ENCODE measurements at places on chromosomes 5 and 9.

- no peak for DNase-seq
These were observed 187.5 kb upstream of the NR4A3 start for GRCh38 chr9:99634186-99634585.

DNA sequence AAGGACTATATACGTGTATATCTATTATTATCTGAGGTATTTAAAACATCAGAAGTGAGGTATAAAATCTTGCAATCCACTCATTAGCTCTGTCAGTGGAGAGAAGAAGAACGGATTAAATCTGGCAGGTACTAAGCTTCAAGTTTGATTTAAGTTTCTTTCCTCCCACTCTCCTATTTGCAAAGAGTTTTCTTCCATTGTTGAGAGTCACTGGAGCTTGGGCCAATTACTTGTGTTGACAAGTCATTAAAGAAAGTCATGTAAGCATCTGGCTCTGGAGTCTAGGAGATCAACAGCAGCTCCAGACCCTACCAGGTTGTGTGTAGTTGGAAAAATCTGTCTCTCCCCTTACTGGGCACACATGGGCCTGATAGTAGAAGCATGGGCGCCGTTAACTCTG is 476.8 kb upstream of the SMARCA2 start:
- no peak for DNase-seq

- no peak for DNase-seq
These were observed 42.9 kb upstream of the PJA2 start for GRCh38 chr5:109452661-109453060.

GRCh38 chr9:4936277-4936676 is 48.8 kb upstream of the JAK2 start:
- DNase-seq, result no peak

- DNase-seq, result no peak
These were observed 90.8 kb downstream of the TLE4 start for GRCh38 chr9:79662537-79662956.

- DNase-seq, result no peak
These were observed 47.0 kb upstream of the CHD1 start for GRCh38 chr5:98975682-98976407.

DNA sequence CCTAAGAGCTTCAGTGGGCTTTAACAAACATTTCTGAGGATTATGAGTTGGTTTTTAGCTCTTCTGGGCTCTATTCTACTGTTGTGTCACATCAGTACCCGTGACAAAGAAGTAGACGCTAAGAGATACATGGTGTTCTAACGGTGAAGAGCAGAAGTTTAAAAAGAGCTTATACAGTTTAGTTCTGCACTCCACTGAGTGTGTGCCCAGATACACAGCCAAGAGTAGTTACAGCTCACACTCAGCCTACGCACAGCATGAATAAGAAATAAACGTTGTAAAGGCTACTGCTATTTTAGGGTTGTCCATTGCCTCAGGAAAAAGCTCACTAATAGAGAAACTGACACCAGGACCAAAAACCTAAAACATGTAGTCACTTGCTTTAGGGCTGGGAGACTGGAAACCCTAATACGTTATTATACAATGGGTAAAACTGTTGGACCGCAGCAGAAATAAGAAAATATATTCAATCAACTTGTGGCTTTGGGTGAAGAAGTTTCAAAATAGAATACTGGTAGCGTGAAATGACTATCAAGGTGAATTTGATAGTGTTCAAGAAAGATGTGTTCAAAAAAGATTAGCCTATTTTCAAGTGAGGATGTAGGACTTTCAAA is 34.7 kb downstream of the PSIP1 start:
- DNase-seq, result no peak

- DNase-seq, result no peak
These were observed 137.5 kb upstream of the RASGRF2 start for GRCh38 chr5:80822640-80823039.

DNA sequence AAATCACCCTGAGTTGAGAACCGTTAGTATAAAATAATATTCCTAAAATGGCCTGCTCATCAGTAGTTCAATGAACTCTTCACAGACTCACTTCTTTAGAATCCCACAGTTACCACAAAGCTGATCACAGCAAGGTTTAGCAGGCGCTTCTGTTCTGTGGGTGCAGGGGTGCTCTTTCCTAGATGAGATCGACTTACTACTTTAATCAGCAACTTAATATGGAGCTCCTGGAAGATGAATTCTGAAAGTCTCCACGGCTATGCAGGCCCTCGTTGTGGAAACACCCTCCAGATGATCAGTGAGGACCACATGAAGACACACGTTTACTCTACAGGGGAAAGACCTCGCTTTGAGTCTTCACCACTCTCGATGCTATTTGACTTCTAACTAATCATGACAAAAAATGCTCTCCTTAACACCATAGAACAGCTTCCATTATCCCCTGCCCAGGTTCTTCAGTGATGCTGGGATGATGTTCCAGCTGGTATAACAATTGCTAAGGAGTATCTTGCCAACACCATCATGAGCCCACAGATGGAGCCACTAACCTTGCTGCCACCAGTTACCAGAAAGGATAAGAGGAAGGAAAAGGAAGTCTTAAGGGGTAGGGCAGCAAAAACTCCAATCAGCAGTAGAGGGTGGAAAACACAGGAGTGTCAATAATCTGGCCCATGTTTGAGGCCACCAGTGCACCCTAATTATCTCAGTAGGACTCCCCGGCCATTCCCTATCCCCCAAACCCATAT is 17.9 kb upstream of the GPX8 start:
- DNase-seq, result no peak

GRCh38 chr9:128906741-128907140 is 14.0 kb upstream of the PHYHD1 start:
- DNase-seq, result no peak

- no peak for DNase-seq
These were observed 54.0 kb upstream of the OLFM1 start for GRCh38 chr9:135033487-135033886.

GRCh38 chr5:78659714-78660113 is 11.1 kb upstream of the LHFPL2 start:
- DNase-seq, result no peak

DNA sequence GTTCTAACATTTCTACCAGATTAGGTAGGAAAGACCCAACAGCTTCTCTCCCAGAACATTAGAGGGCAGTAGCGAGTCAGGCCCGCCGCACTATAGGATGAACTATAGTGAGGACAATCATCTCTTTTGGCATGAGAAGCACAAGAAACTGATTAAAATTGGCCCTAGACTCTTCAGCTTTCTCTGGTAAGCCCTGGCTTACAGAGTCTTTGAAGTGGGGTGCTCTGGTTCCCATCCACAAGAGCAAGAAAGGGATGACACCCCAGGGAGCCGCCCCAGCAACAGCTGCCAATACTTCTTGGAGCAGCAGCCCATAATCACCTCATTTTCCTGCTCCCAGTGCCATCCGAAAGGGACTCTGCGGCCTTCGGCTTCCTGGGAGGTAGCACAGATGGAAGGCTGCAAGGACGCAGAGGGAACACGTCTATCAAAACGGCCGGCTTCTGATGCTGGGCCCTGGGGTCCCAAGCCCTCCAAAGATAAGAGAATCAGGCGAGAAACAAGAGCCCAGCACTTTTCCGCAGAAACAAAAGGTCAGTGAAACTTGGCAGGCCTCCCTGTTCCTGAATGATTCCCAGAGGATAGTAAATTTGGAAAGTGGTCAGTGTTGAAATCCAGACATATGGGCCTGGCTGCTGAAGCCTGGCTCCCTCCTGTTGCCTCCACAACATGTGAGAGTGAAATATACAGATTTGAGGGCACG is 69.3 kb downstream of the HSD17B3 start:
- peak; percentile 62 for DNase-seq

DNA sequence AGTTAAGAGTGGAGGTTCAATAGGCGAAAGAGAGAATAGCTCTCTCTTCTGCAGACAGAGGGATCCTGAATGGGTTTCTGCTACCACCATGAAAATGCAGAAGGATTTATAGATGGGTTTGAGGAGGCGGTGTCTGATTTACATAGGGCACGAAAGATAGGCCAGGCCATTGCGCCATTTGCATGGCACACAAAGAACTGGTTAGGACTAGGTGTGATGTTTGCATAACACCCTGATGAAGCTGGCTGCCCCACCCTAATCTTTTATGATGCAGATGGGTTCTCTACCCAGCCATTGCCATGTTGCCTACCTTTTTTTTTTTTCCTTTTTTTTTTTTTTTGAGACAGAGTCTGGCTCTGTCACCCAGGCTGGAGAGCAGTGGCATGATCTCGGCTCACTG is 51.4 kb upstream of the PDZD2 start:
- no peak for DNase-seq

DNA sequence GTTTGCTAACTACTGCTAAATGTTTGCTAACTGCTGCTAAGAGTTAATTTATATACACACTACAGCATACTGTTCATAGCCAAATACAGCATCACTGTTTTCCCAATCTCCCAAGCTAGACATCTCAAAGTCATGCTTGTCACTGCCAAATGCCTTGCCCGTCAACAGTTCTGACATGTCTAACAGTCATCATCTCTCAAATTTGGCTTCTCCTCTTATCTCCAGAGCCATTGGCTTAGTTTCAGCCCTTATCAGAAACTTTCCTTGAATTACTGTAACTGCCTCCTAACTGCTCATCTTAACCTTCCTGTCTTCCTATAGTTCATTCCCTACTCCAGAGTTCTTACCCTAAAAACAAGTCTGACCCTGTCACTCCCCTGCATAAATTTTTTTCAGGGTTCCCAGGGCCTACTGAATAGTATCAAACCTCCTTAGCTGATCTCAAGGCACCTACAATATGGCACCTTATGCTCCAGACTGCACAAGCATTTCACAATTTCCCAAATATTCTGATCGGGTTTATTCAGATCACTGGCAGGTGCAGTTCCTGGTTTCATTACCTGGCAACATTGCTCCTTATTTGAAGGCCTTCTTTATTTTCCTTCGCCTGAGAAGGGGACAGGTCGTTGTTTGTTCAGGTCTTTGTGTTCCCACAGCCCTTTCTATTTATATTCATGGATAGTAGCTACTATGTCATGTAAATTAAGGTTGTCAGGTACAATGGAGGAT is 55.9 kb upstream of the ANKRD55 start:
- DNase-seq, result no peak

GRCh38 chr5:138536665-138537315 is 6.2 kb downstream of the ETF1 start:
- DNase-seq, result no peak

DNA sequence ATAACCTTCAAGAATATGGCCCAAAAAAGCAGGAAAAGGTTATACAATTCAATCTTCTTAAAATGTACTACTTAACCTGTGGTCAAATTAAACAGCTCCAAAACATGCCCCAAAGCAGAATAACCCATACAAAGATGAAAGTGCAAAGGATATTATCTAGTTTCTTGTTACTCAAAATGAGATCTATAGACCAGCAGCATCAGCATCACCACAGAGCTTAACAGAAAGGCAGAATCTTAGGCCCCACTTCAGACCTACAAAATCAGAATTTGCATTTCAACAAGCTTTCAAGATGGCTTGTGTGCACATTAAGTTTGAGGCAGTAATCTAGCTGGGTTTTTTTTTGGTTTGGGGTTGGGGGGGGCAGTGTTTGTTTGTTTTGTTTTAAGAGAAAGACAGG is 54.0 kb downstream of the SCAI start:
- DNase-seq, result no peak

DNA sequence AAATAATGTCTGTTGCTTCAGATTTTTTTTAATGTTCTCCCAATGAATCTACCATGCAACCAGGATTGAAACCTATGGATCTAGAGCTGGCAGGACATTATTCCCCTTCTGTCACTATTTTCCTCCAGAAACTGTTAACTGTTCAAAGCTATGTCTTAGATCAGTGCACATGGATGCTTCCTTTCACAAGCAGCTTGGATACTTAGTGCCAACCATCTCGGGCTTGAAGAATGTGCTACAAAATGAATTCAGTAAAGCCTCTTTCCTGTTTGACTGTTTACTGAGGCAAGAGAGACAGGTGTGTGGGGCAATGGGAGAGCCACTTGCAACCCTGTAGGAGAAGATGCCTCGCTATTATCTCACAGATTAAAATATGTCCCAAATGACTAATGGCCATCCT is 774.8 kb downstream of the KCTD16 start:
- DNase-seq, result no peak

- DNase-seq, result no peak
These were observed 62.9 kb downstream of the USP20 start for GRCh38 chr9:129898185-129898584.

- DNase-seq, result no peak
These were observed 18.0 kb downstream of the CLTA start for GRCh38 chr9:36208521-36209253.

DNA sequence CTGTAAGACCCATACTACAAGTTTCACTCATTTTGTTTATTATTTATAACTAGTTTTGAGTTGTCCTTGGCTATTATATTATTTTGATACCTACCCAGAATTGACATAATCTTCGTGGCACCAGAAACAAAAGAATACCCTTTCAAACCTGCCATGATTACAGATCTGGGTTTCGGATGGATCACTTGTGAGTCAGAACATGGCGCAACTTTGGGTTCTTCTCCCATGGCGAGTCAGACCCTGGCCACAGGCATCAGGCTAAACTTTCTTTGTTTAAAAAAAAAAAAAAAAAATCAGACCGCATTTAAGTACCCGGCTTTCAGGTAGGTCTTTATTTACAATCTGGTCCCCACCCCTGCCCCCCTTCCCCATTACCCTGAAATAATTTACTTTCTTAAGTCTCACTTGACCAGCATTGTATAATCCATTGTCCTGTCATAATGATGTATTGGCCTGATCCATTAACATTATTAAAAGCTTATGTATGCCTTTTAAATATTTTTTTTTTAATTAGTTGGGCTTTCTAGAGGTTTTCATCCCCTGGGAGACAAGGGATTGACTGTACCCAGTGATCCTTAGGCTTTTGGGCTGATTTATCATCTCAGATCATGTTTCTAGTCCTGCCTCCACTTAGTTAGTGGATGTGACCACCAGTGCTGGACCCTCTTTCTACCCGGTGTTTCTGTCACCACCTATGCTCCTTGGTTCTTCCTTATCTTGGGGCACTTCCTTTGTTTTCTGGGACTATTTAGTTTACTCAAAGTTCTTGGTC is 43.9 kb downstream of the F2RL2 start:
- DNase-seq, result no peak

GRCh38 chr5:10801931-10802666 is 41.1 kb upstream of the DAP start:
- no peak for DNase-seq

DNA sequence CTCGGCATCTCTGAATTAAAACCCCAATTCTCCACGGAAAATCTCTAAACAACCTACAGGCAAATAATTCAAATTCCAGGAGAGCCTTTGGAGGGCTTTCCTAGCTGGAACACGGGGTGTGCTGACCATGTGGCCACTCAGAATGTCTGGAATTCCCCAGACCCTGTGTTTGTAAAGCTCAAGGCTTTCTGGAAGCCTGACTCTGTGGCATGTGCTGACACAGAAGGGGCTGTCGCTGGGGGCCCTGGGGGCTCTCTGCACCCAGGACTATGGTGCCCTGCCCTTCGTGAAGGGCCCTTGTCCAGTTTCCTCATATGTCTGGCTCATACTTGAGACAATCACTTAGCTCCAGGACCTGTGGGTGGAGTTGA is 29.0 kb upstream of the BOD1 start:
- no peak for DNase-seq
